ENCODE measurements at places on chromosomes 2 and 18. TPM values are rescaled to one million over a fixed set of nuclear protein-coding genes. Genes with fewer than 3 reads are reported as not detected.
A peak's percentile ranks its signal among the peaks of the same experiment; 100 is the strongest.

DNA sequence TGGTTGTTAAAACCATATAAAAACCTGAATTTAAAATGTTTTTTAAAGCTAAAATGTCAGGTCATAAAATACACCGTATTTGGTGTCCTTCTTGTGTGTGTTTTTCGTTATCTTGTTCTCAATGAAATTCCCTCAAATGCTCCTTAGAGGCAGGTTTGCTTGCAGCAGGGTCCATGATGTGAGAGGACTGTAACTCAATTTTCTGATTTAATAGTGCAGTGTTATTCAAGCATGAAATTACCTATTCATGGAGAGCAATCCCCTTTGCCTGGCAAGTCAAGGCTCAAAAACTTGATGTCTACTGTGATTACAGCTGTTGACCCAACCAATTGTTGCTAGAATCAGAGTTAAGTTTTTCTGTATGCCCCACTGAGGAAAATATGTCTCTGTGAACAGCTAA lies 318.2 kb downstream of the GALNT13 start:
- no peak for DNase-seq

GRCh38 chr2:233084488-233084887 lies 24.3 kb downstream of the INPP5D start:
- peak; percentile 53 for DNase-seq

AQP12A gene
- not detected for total RNA-seq

FOXD4L1 gene
- total RNA-seq, result 0.81 TPM

- no peak for DNase-seq
These were observed 64.9 kb downstream of the FIGN start for GRCh38 chr2:163670929-163671328.

SLC23A3 gene
- total RNA-seq, result 16.6 TPM

GRCh38 chr2:25178976-25179375 lies 10.6 kb upstream of the POMC start:
- DNase-seq, result no peak

DNA sequence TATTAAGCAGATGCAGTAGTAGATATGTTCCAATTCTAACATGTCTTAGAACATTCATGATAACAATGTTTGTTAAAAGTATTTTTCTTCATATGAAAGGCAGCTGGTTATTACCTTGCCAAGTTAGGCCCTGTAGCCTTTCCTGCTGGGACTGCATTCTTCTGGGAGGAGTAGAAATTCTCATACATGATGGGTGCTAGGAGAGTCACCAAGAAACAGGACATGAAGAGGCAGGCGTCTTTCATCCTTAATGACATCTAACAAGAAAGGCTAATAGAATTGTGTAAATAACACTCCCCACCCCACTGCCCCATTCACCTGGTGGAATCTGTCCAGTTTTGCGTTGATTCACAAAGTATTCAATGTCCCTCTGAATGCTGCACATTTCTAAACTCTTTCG lies 24.7 kb upstream of the EPG5 start:
- no peak for DNase-seq

GRCh38 chr2:117981810-117982209 lies 32.1 kb downstream of the CCDC93 start:
- no peak for DNase-seq

DNA sequence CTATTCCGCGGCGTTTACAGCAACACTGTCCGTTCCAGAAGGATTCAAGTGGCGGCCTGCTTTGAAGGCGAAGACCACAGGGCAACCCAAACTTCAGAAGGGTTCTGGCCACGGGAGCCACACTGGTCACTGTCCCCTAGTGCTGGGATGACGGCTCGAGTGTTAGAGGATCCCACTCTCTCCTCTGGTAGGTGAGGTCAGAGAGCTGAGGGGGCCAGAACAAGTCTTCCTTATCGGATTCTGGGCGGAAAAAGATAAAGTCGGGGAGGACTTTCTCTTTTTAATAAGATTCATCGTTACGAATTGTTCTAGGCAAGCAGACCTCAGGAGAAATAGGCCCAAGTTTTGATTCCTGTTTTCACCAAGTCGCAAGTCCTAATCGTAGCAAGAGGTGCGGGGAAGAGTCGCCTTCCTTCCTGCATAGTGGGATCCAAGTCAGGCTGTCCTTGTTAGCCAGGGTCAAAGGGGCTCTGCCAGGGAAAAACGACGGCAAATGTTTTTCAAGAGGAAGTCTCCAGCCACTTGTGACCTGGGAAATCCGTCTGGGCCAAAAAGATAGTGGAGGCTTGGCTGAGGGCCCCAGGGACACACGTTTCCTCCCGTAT lies 864 bp upstream of the MYL12A start:
- no peak for DNase-seq

DNA sequence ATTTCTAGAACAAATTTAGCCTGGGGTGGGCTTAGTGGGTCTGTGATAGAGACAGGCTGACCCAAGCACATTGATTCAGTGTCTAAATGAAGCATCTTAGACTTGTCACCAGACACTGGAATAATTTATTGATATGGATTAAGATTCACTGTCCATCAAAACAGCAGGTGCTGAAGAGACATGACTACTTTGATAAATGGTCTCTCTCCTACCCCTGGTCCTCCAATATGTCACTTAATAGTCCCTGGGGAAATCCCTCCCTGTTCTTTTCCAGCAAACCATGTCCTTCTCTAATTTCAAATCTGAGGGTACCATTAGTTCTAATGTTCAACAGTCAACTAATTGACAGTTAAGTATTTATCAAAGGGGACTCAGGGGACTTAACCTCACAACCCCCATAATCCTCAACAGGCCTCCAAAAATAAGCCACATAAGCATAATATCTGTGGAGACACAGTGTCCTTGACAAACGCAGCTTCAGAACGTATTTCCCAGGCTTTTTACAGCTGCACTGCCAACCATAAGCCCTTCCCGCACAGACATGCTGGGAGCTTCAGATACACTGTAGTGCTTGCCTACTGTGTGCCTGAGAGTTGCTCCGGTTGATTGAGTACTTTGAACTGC lies 391.0 kb downstream of the THSD7B start:
- DNase-seq, result no peak

ALPG gene
- not detected for total RNA-seq

GRCh38 chr18:23883277-23883790 lies 131.2 kb upstream of the TTC39C start:
- DNase-seq, result no peak

- no peak for DNase-seq
These were observed 248.7 kb upstream of the SIX3 start for GRCh38 chr2:44692821-44693220.

CXCR1 gene
- 0.12 TPM for total RNA-seq

DNA sequence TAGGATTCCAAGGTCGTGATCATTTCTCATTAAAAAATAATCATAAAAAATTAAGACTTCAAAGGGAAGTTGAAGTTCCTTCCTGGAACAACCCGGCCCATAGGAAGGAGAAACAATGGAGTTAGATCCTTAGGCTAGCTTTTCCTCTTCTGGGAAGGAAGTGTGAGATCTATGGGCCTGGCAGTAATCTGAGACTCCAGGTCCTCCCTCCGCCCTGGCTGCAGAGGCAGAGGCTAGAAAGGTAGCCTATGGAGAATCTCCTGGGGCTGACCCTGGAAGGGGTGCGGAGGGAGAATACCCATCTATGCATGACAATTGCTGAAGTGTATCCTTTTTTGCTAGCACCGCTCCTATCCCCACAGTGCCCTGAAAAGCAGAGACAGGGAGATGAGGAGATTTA lies 37.9 kb downstream of the TRIB2 start:
- DNase-seq, result no peak

DCC gene
- not detected for total RNA-seq

ITPRIPL1 gene
- 4.8 TPM for total RNA-seq

- no peak for DNase-seq
These were observed 29.3 kb upstream of the LBH start for GRCh38 chr2:30201990-30202389.

GRCh38 chr2:215604606-215605005 lies 168.7 kb upstream of the FN1 start:
- no peak for DNase-seq

DNA sequence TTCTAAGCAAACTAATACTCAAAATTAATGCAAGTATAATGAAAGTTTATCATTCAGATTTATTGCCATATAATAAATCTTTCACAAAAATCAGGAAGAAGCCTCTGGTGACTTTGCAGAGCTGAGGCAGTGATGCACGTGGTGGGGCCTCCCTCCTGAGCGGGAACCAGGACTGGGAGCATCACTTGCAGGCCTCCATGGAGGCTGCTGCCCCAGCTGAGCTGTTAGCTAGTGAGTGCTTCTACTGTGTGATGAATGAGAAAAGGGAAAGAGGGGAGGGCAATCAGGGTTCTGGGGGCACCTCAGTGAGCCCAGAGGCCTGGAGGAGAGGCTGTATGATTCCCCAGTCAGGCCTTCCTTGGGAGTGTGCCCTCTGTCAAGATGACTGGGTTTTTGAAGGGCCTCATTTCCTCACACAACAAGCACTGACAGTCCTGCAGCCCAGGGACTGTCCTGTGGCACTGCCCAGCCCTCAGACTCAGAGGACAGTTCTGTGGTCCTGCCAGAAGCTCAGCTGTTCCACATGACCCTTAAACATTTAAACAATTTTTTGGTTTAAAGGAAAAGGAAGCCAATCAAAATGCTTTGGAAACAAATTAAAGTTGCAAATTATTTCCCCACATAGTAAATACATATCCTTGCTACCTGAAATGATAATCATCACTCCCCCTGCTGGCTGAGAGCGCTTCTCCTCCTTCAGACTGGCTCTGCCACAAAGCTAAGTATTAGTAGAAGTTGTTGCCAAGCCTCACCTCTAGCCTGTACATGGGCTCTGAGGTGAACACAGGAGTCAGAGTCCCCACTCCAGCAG lies 90.9 kb upstream of the SMAD7 start:
- DNase-seq, result peak; percentile 54

AQP12B gene
- not detected for total RNA-seq

ANKRD29 gene
- not detected for total RNA-seq

TMEM200C gene
- not detected for total RNA-seq

- no peak for DNase-seq
These were observed 292.2 kb upstream of the CCDC68 start for GRCh38 chr18:55251254-55251971.

LAMA1 gene
- total RNA-seq, result not detected

GRCh38 chr2:156065912-156066311 lies 266.6 kb downstream of the NR4A2 start:
- DNase-seq, result no peak

POTEI gene
- not detected for total RNA-seq

DNA sequence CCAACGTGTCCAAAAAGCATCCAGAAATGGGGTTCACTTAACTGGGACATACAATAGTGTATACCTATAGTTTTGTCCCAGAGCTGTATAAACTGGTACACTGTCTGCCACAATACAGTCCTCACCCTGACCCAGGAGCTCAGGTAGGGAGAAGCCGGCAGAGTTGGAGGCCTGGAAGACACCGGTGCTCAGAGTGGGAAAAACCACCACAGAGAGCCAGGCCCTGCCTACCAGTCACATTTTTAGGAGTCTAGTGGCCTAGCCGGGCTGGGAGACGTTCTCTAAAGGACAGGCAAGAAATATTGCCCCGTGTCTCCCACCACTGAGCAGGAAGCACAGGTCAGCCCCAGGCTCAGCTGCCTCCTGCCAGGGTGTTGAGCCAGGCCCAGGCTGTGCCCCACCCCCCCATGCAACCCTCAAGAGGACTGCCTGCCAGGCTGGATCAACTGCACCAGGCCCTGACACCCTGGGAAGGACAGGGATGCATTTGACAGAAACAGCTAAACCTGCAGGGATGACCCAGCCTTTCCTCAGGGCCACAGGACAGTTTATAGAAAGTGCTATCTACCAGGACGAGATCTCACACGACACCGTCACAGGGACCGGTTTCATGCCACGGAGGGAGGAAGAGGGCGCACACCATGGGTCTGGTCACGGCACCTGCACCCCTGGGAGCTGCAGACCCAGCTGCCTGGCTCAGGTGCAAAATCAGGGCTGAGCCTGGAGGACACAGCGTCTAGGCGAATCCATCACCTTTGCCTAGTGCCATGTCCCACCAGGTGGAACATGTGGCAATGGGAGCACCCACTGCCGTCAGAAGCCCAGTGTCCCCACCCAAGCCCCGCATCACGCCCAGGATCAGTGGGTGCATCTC lies 89.9 kb downstream of the TMEM18 start:
- no peak for DNase-seq

BUB1 gene
- total RNA-seq, result 1.6 TPM

GRCh38 chr2:20415511-20415918 lies 31.4 kb upstream of the RHOB start:
- DNase-seq, result no peak

- no peak for DNase-seq
These were observed 206.6 kb downstream of the HAUS1 start for GRCh38 chr18:46310675-46311345.

DNA sequence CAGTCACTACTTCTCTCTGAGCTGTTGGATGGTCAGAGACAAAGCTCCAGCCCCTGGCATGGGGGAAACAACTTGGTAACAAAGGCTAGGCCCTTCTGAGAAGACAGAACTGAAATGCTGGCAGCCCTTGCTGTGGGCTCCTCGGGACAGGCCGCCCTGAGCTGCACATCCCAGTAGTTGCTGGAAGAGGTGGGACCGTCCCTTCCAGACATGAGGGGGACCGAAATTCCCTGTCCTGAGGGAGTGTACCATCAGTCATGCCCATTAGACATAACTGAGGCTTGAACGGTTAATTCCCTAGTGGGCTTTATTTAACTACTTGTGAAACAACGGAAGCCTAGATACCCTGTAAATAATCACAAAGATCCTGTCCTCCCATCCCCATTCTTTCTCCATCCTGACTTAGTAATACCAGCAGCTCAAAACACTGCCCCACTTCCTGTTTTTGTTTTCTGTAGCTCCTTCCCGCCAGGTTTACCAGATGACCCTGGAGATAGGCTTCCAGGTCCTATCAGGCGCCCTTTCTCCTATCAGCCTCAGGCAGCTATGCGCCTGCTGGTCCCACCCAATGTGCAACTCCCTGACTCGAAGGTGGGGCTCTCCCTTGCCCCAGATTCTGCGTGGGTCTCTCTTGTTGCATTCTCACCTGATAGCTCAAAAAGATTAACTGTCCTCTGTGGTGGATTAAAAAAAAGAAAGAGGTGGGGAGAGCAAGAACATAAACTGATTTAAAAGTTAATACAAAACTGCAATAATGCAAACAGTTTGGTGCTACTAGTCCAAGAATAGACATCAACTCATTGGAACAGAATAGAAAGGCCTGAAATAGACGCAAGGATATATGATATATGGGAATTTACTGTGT lies 37.0 kb upstream of the NT5DC4 start:
- DNase-seq, result no peak

DNA sequence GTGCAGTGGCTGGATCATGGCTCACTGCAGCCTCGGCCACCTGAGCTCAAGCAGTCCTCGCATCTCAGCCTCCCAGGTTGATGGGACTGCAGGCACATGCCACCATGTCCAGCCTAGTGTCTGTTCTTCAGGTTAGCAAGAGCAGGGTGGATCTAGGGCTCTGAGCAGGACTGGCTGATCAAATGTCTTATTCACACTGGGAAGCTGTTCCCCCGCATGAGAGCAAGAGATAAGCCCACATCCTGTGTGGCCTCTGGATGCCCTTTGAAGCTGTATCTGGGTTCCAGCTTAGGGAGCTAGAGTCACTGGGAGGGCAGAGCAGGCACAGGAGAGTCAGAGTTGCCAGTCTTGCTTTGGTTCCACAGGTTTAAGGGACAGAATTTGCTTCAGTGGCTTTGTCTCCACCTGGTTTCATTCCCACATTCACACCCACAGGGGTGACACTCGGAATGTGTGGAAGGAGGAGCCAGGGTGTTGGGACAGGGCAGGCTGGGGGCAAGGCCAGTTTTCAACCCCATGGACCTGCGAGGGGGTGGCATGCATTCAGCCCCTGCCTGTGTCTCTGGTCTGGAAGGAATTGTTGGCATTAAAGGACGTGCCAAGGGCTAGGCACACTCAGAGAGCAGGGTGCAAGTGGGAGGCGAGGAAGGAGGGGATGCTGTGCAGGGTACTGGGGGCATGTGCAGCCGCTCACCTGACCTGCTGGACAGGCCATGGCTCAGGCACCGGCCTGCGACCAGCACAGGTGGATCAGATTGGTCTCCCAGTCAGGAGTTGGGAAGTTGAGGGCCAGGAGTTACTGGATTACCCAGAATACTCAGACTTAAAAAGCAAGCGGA lies 24.5 kb downstream of the PTPN18 start:
- no peak for DNase-seq
